A549 (cell line): ENCODE measurements at places on chromosomes 7 and 10.

DNA sequence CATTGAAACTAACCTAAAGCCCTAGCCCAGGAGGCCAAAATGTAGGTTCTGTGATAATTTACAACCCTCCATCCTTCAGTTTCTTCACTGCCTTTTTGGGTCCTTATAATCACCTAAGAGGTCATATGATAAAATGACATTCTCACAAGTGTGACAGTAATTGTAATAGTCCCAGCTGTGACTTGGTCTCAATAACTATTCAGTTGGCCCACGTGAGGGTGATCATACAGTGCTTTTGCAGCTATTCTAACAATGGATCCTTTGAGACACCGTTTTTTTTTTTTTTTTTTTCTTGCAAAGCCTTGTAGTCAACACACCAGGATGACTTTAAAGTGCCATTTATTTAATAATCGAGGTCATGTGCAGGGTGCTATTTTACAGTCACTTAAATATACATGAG, 760.0 kb downstream of the PHTF2 start:
- no peak for DNase-seq

GRCh38 chr10:45646384-45647050, 26.1 kb downstream of the ZFAND4 start:
- DNase-seq, result no peak

DNA sequence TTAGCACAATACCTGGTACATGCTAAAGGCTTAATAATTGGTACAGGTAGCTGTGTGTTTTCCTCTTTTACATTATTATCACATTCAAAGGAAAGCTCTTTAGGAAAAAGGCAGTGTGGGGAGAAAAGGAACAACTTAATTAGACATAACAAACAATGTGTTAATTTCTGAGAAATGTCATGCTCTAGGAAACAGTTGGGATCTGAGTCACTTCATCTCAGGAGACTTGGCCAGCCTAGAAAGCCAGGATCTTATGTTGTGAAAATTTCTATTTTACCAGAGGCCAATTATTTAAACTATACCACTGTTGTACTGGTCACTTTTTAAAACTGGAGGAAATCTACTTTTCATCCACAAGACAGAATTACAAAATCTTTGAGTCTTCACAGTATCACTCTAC, 39.6 kb downstream of the ARMH3 start:
- no peak for DNase-seq

DNA sequence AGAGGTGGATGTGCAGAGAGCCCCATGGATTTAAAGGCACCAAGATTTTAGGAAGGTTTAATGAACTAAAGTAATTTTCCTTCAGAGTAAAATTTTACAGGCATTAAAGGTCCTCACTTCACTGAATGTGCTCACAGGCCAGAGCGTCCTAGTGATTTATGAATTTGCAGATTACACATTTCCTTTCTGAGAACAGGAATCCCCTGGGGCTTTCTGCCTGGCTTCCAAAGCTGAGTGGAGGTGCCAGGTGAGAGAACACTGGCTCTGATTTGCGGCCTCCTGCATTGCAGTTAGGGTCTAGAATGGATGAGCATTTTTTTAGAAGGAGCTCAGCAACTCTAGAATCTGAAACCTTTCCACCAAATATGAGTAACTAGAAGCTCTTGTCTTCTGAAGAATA, 194.3 kb downstream of the SORCS3 start:
- no peak for DNase-seq

- no peak for DNase-seq
Measured at GRCh38 chr10:131546086-131546810, 234.7 kb upstream of the TCERG1L start.

- no peak for DNase-seq
Measured at GRCh38 chr10:100636848-100637553, 101.3 kb downstream of the HIF1AN start.
